ENCODE measurements at places on chromosomes 13 and 19.

DNA sequence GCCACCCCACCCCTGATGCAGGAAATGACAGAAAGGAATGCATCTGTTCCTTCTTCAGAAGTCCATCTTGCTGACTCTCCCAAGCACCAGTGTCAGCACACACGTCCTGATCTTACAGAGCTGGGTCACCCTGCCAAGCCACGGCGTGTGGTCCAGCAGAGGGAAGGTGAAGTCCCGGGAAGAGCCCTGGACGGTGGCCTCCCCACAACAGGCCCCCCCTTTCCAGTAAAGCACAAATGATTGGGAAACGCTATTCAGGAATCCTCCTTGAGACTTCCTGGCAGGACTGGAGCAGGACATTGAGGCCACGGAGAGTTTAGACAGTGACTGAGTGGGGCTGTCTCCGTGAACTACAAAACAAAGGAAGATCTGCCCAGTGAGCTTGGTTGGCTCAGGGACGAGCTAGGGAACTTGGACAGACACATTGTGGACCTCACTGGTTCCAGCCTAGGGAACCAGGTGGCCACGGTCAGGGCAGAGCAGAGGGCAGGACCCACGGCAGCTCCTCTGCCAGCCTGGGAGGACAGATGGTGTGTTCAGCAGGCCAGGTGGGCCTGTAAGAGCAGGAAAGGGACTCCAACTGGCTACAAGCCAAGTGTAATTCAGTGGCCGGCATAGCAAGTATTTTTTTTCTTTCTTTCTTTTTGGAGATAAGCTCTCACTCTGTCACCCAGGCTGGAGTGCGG is 41.7 kb downstream of the ELL start:
- no peak for DNase-seq

- DNase-seq, result peak; percentile 87
These were observed 64.6 kb downstream of the PDS5B start for GRCh38 chr13:32650705-32651311.

GRCh38 chr19:20278342-20278741 is 111.3 kb downstream of the ZNF486 start:
- peak; percentile 90 for DNase-seq

DNA sequence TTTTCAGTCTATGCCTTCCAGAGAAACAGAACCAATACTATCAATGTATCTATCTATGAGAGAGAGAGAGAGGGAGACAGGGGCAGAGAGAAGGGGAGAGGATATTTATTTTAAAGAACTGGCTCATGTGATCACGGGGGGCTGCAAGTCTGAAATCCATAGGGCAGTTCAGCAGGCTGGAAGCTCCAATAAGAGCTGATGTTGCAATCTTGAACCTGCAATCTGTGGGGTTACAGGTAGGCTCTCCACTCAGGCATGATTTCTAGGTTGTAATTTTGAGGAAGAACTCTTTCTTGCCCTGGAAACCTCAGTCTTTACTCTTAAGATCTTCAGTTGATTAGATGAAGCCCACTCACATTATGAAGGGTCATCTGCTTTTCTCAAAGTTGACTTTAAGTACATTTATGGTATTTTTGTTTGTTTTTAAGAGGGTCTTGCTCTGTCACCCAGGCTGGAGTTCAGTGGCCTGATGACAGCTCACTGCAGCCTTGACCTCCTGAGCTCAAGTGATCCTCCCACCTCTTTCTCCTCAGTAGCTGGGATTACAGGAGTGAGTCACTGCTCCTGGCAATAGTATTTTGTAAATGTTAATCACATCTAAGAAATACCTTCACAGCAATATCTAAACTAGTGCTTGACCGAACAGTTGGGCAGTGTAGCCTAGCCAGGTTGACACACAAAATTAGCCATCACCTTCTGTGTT is 376.4 kb downstream of the FGF9 start:
- DNase-seq, result no peak

DNA sequence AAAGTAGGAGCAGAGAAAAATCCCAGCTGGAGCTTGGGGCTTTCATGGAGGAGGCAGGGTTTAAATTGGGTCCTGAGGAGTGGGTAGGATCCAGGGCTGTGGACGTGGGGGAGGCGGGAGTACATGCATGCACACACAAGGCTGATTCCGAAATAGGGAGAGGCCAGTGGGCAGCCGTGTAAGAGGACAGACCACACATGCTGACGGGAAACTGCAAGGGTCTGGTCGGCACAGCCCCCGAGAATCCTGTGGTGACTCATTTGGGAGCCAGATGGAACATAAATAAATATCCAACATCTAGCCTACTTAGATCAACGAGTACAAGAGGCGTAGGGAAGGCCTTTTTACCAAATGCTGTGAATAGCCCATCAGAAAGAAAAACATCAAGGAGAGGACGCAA is 216.3 kb upstream of the ZNF507 start:
- no peak for DNase-seq

- DNase-seq, result no peak
These were observed 30.5 kb upstream of the KCTD4 start for GRCh38 chr13:45231305-45231704.

DNA sequence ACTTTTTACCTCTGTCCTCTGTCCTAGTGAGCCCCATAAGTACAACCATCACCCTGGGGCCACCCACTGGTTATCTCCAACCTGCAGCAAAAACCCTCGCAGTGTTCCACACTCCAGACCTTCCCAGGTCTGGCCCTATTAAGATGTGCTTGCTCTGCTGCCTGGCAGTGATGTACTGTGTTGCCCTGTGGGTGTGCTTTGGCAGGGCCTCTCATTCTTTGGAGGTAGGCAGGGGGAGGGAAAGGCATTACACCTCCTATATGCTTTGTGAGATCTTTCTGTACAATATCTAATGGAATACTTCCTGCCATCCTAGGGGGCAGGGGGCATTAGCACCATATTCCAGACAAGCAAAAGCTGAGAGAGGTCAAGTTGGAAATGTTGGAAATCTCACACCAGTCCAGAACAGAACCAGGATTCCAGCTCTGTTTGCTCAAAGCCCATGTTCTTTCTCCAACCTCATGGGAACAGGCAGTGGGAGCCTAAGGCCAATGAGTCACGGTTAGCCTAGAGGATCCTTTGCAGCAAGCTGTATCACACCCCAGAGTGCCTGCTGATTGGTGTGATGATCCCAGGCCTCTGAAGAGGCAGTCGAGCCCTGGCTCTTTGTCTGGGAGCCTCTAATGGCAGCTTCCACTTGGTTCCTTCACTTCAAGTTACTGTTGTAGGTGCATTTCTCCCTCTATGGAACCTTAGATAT is 59.7 kb upstream of the UBL3 start:
- no peak for DNase-seq

GRCh38 chr13:87124785-87125074 is 546.4 kb upstream of the SLITRK5 start:
- peak; percentile 8 for DNase-seq

GRCh38 chr13:50682002-50682401 is 161.5 kb downstream of the DLEU7 start:
- no peak for DNase-seq
